Glomerular endothelial cell (primary cell): ENCODE measurements at places on chromosomes 11 and 22. TPM values are rescaled to one million over a fixed set of nuclear protein-coding genes. Genes with fewer than 3 reads are reported as not detected.

DNA sequence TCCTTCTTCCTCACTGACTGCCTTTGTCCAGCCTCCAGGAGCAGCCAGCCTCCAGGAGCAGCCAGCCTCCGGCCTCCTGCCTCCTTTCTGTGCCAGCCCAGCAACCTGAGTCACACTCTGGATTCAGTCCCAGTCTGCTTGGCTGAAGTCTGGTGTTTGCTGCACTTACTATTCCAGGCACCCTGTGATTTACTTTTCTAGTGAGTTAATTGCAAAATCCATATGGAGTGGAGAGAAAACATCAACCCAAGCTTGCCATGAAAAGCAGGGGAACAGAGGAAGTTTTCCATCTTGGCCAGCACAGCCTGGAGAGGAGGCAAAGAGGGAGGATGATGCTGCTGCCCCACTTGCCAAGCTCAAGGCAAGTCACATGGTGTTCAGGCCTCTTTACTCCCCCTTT, 400.5 kb downstream of the TENM4 start:
- no peak for DNase-seq

GRCh38 chr22:48334971-48335370, 1492.7 kb downstream of the BRD1 start:
- no peak for DNase-seq

- DNase-seq: no peak
These were observed 96.9 kb downstream of the FAM76B start for GRCh38 chr11:95692526-95693260.

The TSGA10IP gene
- not detected in 2 replicates for total RNA-seq

The MS4A15 gene
- total RNA-seq: not detected in 2 replicates
